ENCODE measurements at places on chromosomes 11 and 22.

GRCh38 chr22:48018346-48018745 is 1255.9 kb downstream of the TBC1D22A start:
- no peak for DNase-seq

DNA sequence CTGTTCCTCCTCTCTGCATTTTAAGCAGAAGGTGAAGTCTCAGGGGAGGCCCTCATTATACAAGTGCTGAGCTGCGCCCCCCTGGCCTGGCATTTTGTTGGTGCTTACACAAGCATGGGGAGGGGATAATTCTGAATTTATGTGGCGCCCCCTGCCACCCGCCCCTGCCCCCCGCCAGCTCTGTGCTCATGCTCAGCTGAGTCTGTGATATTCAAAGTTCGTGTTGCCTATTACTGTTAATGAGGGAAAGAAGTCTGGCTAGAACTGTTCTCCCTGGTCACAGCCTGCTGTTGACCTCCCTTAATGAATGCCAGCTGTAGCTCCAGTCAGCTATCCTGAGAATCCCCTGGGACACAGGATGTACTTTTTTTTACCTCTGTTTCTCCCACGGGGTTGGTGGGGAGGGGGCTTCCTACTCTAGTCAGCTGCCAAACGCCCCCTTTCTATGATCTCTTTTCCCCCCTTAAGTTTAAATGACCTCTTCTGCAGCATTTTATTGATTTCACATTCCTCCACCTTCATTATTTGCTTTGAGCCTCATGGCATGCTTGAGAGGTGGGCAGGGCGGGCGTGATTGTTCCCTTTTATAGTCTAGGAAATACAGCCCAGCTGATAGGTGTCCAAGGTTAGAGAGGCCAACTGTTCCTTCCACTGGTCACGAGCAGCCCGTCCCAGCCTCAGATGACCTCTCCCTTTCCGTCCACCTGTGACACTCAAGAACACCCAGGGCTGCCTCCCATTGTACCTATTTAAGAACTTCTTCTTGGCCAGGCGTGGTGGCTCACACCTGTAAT is 12.2 kb downstream of the USP2 start:
- DNase-seq: no peak

DNA sequence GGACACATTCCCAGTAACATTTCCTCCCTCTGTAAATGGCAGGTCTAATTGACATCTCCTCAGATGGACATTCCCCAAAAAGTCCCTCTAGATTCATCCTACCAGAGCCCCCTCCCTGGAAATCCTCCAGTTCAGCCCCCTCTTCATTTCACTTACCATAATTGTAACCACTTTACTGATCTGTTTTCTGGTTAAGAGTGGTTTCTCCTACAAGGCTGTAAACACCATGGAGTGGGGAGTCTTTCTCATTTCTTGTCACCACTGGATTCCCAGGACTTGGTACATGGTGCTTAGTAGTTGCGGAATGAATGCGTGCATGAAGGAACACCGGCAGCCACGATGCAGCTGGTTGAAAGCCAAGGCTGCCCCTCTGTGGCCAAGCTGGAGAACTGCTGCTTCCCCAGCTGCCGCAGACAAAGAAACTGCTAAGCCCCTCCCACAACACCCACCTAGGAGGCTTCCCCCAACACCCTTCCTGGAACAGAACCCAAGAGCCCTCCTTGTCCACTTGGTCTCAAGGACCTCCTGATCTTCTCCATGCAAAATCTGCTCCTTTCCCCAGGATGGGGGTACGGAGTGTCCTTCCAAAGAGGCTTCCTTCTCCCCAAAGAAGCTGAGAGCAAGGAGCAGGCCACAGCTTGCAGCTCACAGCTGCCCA is 18.6 kb upstream of the SCARF2 start:
- peak; percentile 79 for DNase-seq

- DNase-seq: no peak
These were observed 2.3 kb upstream of the OR51B4 start for GRCh38 chr11:5304046-5304445.

GRCh38 chr11:72629266-72629665 is 45.0 kb downstream of the PDE2A start:
- DNase-seq: peak; percentile 77

DNA sequence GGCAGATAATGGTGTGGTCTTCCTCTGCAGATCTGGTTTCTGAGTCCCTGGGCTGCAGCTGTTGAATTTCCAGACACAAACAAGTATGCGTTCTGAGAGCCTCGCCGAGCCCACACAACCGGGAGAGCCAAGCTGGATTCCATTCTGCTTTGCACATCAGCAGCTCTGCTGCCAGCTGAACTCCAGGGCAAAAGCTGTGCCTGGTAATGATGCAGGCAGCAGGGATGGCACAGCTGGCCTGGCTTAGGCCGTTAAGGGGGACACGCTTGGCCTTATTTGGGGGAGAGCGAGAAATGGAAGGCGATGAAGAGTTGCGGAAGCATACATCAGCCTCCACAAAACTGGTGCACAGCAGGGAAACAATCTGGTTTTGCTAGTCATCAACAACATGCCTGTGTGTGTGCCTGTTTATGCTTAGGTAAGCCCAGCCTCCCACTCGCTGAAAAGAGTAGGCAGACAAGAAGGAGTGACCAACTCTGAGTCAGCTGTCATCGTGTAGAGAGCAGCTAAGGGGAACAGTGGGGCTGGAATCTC is 25.1 kb downstream of the ADAMTS8 start:
- DNase-seq: peak; percentile 55

DNA sequence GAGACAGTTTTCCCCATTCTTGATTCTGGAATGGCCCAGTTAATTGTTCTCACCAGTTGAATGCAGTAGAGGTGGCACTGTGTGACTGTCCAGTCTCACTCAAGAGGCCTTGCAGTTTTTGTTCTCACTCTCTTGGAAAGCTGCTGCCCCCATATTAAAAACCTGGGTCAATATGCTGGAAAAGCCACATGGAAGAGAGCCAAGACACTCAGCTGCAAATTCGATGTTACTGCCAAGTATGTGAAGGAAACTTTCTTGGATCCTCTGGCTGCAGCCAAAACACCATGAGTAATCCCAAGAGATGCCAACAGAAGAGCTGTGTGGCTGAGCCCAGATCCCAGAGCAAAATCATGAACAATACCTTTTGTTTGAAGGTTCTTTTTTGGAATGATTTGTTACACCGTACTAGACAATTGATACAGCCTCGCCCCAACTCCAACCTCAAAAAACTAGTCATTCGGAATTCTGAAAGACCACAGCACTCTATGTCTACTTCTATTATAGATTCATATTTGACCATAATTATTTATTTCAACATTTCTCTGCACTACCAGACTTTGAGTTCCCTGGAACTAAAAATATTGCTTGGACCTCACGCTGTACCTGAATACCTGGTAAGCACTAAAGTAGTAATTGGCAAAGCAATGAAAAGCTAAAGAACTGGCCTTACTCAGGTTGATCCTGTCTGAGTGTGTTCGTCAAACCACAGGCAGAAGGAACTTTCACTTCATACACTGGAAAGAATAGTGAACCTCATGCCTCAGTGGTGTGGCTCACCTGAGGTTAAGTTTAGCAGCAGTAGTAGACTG is 378.8 kb downstream of the ETS1 start:
- DNase-seq: no peak
